Activated T-cell treated with anti-CD3 and anti-CD28 coated beads, Interleukin-2, amount 50 U/mL, for 1 hour (primary cell): ENCODE measurements at places on chromosomes 6 and 20.

GRCh38 chr20:19747903-19748302 is 10.2 kb upstream of the RIN2 start:
- no peak for DNase-seq

GRCh38 chr6:31896856-31897611 is 464 bp downstream of the EHMT2 start:
- peak; percentile 39 for DNase-seq

- no peak for DNase-seq
Observed at GRCh38 chr6:50451826-50452400, 261.4 kb upstream of the TFAP2D start.

GRCh38 chr6:45801471-45802289 is 214.0 kb downstream of the CLIC5 start:
- DNase-seq, result no peak

- DNase-seq, result peak; percentile 78
Observed at GRCh38 chr20:38804682-38805501, 605 bp upstream of the PPP1R16B start.

- DNase-seq, result no peak
Observed at GRCh38 chr20:17012546-17013226, 214.2 kb upstream of the PCSK2 start.

- DNase-seq, result no peak
Observed at GRCh38 chr20:23541330-23541729, 27.0 kb downstream of the CST9L start.
